ENCODE measurements at places on chromosomes 11 and 22.
A peak's percentile ranks its signal among the peaks of the same experiment; 100 is the strongest.

GRCh38 chr11:57812634-57813033 lies 51.0 kb downstream of the CTNND1 start:
- DNase-seq, result no peak

- DNase-seq, result no peak
Measured at GRCh38 chr22:25572708-25573171, 8.3 kb downstream of the GRK3 start.

DNA sequence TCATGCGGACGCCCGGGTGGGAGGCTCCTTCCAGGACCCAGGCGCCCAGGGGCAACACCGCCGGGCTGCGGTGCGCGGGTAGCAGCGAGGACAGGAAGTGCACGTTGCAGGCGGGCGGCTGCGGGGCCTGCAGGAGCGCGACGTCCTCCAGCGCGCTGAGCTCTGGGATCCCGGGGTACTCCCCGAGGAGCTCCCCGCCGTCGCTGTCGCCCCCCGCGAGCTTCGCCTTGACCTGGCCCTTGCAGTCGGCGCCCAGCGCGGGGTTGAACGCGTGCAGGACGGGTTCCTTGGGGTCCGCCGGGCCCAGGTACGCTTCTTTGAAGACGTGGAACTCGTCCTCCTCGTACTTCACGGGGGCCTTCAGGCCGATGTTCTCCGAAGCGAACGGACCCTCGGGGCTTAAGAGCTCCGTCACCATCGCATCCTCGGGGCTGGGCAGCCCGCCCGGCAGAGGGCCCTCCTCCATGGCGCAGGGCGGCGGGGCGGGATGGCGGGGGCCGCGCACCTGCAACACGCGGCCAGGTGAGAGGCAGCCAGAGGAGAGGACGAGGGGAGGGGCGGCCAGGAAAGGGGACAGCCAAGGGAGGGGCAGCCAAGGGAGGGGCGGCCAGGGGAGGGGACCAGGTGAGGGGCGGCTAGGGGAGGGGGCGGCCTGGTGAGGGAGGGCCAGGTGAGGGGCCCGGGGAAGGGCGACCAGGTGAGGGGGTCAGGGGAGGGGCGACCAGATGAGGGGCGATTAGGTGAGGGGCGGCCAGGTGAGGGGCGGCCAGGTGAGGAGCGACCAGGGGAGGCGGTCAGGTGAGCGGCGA lies 921 bp downstream of the TESMIN start:
- DNase-seq, result no peak

GRCh38 chr11:74612877-74613276 lies 20.5 kb downstream of the POLD3 start:
- no peak for DNase-seq

DNA sequence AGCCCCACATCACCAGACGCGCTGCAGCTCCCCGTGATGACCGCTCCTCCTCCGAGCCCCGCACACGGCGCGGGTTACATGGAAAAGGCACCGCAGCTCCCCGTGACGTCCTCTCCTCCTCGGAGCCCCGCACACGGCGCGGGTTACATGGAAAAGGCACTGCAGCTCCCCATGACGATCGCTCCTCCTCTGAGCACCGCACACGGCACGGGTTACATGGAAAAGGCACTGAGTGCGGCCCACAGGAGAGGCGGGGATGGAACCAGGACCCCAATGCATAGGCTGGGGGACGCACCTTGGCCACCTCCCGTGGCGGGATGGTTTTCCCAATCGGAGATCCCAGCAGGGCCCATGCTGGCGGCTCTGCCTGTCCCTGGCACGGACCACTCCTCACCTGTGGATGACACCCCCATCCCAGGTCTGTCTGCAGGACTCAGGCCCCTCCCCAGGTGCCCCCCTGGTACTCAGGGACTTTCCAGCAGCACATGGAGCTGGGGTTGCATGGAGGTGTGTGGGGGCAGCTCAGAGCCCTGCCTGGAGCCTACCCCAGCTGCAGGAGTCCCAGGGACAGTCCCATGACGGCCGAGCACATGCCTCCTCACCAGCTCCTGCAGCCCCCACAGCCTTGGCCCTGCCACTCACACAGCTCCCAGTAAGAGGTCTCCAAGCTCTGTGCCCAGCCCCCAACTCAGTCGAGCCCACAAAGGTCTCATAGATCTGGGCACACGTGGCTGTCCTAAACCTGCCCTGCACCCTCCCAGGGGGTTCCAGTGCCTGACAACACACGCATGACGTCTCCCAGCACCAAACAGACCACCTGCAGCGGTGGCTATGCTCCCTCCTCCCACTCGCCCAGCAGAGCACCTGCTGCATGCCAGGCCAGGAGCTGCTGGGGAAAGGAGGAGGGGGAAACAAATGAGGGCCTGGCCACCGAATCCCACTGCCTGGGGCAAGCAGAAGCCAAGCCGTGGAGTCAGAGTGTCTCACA lies 166.6 kb downstream of the BRD1 start:
- peak; percentile 1 for DNase-seq

DNA sequence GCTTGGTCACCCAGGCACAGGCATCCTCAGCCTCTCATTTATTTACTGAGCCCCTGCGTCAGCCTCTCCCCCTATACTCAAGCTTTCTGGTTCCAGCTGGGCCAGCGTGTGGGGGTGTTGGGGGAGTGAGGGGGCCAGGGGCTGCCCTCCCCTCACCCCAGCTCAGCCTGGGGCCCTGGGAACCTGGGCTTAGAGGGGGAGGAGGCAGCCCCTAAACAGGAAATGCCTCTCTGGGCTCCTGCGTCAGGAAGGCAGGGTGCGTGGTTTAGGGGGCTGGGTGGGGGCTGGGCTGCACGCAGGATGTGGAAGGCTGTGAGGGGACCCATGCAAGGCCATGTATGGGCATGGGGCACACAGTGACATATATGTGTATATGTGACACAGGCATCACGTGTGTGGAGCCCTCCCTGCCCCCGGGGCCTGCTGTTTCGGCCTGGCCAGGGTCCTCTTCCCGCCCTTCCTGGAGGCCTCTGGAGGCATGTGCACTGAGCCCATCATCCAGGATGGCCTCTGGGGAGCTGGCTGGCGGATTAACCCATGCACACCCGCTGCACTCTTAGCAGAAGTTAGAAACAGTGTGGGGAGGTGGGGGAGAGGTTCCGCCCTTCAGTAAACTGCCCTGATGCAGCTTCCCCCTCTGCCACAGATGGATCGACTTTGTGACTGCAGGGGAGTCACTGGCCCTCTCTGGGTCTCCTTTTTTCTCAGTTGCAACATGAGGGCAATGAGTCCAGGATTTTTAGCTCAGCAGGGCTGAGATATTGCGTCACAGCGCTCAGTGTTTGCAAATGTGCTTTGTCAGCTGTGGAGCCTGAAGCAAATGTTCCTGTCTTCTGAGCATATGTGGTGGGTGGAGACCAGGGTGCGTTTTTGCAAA lies 1.1 kb upstream of the CD248 start:
- DNase-seq, result no peak

DNA sequence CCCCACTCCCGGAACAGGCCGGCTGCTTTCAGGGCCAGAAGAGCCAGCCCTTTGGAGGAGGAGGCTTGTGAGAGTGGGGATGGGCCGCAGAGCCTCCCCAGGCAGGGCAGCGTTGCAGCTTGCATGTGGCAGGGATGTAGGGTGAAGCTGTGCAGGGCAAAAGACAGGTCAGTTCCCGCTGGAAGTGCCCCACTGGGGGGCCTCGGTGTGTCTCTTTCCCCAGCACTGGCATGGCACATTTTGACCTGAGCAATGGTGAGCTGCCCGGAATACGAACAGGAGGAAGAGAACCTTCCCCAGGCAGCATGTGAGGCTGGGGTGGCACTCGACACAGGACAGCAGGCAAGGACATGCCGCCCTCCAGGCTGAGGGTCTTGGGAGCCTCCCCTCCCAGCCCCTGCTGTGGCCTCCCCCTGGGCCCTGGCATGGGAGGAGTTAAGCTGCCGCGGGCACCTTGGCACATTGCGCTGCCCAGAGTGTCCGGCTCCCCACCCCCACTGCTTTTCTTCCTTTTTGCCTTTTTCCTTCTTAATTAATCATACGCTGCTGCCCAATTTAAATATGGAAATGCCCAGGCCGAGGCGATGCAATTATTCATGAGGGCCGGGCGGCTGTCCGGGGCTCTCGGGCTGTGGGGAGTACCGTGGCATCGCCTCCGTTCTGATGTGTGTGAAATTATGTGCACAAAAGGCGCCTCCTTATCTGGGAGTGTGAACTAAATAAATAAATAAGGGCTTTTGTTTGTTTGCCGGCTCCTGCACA lies 76.0 kb upstream of the WNT7B start:
- no peak for DNase-seq

GRCh38 chr11:128894286-128894681 lies 3.1 kb downstream of the KCNJ5 start:
- no peak for DNase-seq

DNA sequence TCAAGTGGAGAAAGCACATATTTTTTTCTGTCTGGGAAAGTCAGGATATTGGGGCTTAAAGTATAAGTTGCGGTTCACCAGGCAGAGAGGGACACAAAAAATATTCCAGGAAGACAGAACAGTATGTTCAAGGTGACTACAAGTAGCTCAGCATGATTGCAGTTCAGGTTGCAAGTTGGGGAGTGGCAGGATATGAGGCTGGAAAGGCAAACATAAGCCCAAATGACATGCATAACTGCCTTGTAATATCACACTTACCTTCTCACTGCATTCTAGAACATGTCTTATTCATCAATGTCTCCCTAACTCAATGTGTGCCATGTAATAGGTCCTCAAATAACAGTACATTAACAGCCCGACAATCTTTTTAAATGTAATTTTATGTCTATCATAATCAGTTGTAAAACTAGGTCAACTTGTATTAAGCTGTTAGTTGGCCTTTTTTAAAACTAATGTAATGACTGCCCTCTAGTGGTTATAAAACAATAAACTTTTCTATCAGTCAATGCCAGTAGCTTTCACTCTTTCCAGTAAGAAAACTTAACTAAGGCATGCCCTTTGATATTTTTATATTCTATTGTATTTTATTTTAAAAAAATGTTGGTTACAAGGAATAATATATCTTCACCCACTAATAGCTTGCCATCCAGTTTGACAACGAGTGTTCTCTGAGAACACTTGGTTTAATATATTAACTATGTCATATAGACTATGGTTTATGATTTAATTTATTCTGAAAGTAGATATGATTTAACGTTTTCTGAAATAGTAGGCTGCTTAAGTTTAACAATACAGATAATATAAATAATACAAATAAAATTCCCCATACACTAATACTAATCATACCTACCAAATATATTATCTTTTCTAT lies 39.4 kb upstream of the CFAP300 start:
- no peak for DNase-seq

GRCh38 chr11:12363373-12363772 lies 14.0 kb upstream of the PARVA start:
- no peak for DNase-seq

- no peak for DNase-seq
Measured at GRCh38 chr11:111913997-111914396, 1.5 kb downstream of the HSPB2 start.

GRCh38 chr11:132056689-132057088 lies 686.3 kb downstream of the NTM start:
- DNase-seq, result no peak

DNA sequence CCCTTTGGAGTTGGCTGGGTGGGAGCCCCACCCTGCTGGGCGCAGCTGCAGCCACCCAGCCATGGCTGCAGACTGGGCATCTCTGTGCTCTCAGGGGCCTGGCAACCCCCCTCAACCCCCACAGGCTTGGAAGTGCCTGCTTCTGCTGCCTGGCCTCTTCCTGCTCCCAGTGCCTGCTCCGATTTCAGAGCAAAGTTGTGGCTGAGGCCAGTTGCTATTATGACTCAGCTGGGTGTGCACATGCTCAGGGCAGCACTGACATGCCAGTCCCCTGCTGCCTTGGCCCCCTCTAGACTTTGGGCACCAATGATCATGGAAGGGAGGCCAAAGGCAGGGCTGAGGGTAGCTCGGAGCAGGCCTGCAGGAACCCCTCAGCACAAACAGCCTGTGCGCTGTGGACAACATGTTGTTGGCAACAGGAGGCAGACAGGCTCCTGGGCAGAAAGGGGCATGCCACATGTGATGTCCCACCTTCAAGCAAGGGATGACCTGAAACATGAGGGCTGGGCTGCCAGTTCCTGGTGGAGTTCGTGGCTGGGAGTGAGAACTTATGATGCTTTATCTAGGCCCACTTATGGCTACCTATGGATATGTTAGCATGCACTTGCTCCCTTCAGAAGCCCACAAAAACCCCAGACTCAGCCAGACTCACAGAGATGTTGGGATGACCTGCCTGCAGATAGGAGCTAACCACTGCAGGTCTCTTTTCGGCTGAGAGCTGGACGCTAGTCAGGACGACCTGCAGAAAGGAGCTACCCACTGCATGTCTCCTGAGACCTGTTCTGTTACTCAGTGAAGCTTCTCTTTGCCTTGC lies 96.4 kb upstream of the AMOTL1 start:
- DNase-seq, result no peak

- DNase-seq, result peak; percentile 48
Measured at GRCh38 chr11:35013514-35014233, 97.3 kb downstream of the PDHX start.

GRCh38 chr22:20241579-20242392 lies 26.3 kb downstream of the RTN4R start:
- no peak for DNase-seq

GRCh38 chr11:122071709-122072202 lies 44.3 kb downstream of the BLID start:
- no peak for DNase-seq

GRCh38 chr11:66281776-66282467 lies 3.9 kb downstream of the CNIH2 start:
- DNase-seq, result no peak

GRCh38 chr11:122898799-122899198 lies 16.2 kb downstream of the JHY start:
- no peak for DNase-seq

DNA sequence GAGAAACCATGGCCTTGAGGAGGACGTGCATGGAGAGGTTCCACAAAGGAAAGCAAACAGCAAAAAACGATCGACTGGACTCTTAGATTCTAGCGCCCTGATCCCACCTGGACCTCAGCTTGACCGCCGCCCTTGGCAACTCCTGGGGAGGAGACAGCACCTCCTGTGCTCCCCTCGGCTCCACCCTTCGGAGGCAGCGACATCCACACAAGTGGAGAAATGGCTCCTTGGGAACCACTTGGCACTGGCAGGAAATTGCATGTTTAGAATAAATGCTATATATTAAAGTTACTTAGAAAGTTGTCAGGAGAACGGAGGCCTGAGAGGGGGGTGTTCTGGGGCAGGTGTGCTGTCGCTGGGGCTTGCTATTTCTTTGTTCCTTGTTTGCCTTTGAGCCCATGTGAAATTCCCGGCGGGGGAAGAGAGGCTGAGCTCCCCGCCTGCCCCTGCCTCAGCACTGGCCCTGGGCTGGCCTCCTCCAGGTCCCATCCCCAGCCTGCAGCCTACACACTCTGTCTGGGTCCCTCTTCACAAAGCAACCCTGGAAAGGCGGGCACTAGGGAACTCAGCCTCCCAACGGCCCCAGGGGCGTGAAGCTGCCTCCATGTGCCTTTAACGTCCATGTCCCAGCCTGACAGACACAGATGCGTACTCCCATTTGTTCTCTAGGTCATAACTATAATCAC lies 395.3 kb downstream of the BRD1 start:
- no peak for DNase-seq

- DNase-seq, result no peak
Measured at GRCh38 chr11:70636659-70637058, 238.3 kb downstream of the CTTN start.
